ENCODE measurements at places on chromosomes 11 and 22.
A peak's percentile ranks its signal among the peaks of the same experiment; 100 is the strongest.

- no peak for DNase-seq
Measured at GRCh38 chr11:4048340-4048739, 46.3 kb upstream of the RRM1 start.

DNA sequence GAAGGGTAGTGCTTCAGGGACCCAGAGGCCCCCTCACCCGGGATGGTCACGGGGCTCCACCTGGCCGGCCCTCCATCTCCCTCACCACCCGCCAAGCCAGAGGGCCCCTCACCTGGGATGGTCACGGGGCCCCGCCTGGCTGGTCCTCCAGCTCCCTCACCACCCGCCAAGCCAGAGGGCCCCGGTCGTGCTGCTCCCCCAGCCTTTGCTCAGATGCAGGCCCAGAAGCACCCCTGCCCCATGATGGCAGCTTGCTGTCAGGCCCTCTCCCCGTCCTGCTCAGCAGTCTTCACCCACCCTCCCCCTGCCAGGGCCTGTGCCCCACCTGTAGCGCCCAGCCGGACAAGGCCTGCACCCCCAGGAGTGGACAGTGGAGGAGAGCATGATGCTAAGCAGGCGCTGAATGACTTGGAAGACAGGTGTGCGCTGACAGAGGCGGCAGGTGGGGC lies 7.3 kb downstream of the DENND6B start:
- no peak for DNase-seq

DNA sequence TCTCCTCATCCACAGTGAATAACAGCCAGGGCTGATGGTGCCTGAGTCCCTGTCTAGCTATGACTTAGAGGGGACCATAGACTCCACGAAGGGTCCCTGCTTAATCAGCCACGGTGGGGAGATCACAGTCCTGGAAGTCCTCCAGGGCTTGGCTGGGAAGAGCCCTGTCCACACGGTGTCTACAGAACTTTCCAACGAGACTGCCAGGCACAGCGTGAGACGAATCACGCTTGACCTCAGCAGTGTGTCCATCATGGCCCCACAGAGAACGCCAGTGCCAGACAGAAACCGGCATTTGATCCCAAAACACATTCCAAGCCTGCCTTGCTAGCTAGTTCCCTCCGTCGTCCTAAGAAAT lies 143.4 kb downstream of the CRYBB2 start:
- no peak for DNase-seq

GRCh38 chr11:35658020-35658948 lies 4.3 kb upstream of the TRIM44 start:
- DNase-seq = no peak

- no peak for DNase-seq
Measured at GRCh38 chr11:20042045-20042639, 118.1 kb downstream of the DBX1 start.

GRCh38 chr11:19729141-19729540 lies 16.5 kb downstream of the NAV2 start:
- no peak for DNase-seq

DNA sequence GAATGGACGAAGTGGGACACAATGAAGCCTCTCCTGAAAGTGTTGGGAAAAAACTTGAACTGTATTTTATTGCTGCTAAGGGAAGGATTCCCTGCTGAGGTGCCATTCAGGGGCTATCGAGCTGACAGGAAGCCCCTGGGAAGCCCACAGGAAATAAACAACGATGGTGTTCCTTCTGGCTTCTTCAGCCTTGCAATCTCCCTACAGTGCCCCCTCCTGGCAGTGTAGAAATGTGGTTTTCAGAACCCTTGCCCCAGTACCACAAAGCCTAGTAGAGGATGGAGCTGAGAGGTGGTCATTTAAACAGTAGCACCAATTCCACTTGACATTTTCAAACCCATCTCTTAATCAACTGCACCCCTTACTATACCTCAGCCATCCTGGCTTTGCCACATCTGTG lies 676.7 kb upstream of the ARHGAP42 start:
- DNase-seq = no peak

DNA sequence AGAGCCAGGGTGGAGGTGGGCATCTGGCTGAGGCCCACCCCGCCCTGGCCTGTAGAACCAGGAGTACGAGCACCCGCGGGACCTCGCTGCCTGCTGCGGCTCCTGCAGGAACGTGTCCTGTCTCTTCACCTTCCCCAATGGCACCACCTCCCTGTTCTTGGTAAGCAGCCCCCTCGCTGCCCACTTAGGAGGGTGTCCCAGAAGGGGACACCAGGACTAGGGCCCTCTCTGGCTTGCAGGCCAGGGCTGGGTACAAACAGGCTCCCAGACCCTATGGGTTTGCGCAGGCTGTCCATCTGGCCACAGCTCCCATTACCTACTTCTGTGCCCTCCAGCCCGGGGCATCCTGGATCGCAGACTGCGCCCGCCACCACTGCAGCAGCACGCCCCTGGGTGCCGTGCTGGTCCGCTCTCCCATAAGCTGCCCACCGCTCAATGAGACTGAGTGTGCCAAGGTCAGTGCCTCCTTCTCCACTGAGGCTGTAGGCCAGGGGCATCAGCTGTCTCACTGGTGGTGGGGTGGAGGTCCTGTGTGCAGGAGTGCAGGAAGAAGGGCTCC lies 77.5 kb upstream of the MYOD1 start:
- no peak for DNase-seq

DNA sequence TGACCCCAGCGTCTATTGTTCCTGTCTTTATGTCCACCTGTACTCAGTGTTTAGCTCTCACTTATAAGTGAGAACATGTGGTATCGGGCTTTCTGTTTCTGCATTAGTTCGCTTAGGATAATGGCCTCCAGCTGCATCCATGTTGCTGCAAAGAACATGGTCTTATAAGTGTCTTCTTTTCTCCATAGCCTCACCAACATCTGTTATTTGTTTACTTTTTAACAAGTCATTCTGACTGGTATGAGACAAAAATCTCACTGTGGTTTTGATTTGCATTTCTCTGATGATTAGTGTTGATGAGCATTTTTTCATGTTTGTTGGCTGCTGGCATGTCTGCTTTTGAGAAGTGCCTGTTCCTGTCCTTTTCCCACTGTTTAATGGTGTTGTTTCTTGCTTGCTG lies 21.7 kb upstream of the SLN start:
- no peak for DNase-seq

- no peak for DNase-seq
Measured at GRCh38 chr11:11279956-11280689, 72.9 kb downstream of the CSNK2A3 start.

DNA sequence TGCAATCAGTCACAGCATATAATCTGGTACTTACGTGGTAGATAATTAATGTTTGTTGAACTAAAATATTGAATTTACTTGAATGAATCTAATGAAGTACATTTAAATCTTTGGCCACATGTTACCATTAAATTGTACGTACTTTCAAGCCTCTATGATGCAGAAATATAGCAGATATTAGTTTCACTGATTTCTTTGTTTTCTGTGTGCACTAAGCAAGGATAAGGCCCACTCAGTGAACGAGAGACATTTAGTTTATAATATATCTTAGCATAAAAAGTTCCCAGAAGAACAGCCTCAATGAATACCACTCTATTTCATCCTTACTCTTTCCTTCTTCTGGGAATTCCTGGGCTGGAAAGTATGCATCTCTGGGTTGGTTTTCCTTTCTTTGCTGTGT lies at the start of gene OR52E1:
TSS of gene OR52E1 (plus strand) at position 301 of the 400 bp plus-strand sequence.
- no peak for DNase-seq

DNA sequence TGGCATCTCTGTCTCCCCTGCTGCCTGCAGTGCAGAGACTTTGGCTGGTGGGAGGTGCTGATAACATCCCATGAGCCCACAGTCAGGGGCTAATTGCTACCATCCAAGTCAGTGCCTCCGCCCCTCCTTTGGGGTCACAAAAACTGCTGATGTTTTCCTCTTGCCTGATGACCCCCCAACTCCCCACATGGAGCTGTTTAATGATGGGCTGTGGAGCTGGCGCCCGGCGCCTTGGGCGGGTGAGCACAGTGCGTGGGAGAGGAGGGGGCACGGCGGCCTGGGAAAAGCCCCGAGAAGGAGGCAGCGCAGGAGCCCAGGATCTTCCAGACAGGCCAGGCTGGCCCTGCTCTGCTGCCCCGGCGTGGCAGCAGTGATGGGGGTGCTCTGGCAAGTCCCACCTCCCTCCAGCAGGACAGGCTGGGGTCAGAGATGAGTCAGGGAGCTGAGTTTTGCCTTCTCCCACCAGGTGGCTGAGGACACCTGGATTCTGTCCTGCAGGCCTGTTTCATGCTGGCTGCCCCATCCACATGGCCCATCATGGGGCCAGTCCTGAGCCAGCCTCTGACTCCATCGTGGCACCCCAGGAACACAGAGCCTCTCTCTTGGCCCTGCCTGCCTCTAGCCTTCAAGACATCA lies 43.8 kb downstream of the NECTIN1 start:
- no peak for DNase-seq

DNA sequence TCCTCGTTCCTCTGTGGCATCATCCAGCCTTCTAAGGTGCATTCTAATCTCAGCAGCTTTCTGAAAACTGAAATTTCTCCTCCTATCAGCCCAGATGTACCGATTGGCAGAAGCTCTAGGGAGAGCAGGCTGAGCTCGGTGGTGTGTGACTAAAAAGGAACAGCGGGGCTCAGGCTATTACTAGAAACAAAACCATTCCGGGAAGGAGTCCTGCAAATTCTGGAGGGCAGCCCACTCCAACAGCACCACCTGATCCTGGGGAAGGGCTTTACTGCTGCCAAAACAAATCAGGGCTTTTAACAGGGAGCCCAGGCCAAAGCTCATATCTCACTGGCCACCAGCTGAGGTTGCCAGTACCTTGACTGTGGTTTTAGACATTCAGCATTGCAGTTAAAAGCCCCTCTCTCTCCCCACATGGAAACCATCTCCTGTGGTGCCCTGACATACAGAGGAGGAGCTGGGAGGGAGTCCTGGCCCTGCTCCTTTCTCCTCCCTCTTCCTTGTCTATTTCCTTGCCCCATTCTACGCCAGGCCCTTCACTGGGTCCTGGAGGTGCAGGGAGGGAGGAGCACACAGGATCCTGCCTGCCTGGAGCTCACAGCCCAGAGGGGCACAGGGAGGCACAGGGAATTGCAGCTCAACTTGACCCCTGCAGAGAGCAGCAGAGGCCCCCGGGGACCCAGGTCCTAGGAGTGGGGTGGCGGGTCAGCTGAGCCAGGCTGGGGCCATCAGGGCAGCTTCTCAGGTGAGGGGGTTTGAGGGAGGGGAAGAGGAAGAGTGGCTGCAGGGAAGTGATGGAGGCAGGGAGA lies 889 bp downstream of the PLAAT4 start:
- DNase-seq = peak; percentile 85

GRCh38 chr11:92826603-92827002 lies 142.8 kb upstream of the MTNR1B start:
- no peak for DNase-seq

- DNase-seq = no peak
Measured at GRCh38 chr11:83726316-83726715, 440.1 kb upstream of the CCDC90B start.

GRCh38 chr22:45320357-45320976 lies 10.7 kb downstream of the FAM118A start:
- no peak for DNase-seq

DNA sequence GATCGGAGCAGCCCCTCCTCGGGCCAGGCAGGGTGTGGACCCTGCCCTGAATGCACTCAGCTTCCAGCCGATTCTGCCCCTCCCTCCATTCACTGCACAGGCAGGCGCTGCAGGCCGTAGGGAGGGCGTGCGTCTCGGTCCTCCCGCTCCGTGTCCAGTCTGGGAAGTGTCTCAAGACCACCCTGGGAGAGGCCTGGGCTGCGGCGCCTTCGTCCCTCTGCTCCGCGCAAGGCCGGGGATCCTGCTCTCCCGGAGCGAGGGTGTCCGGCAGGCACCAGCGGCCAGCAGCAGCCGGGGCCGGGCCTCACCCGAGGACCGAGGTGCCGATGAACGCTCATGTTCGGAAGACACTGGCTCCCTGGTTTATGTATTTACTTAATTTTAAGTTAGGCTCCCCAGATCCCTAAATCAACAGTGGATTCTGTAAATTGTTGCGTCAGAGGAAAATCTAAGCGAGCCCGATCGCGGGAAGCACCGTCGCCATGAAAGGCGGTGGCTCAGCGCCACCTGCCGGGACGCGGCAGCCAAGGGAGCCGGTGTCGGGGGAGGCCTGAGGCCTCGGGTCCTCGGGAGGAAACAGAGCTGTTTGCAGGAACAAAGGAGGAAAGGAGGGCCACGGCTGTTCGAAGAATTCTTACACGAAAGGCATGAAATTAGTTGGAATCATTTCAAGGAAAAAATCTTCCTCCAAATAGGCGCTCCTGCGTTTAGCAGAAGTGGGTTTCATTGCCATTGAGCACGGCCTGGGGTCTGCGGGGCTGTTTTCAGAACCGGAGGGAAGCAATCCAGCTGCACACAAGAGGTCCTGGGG lies 195.3 kb downstream of the BRD1 start:
- peak; percentile 77 for DNase-seq

GRCh38 chr22:23583836-23584235 lies 3.7 kb upstream of the IGLL1 start:
- DNase-seq = no peak

DNA sequence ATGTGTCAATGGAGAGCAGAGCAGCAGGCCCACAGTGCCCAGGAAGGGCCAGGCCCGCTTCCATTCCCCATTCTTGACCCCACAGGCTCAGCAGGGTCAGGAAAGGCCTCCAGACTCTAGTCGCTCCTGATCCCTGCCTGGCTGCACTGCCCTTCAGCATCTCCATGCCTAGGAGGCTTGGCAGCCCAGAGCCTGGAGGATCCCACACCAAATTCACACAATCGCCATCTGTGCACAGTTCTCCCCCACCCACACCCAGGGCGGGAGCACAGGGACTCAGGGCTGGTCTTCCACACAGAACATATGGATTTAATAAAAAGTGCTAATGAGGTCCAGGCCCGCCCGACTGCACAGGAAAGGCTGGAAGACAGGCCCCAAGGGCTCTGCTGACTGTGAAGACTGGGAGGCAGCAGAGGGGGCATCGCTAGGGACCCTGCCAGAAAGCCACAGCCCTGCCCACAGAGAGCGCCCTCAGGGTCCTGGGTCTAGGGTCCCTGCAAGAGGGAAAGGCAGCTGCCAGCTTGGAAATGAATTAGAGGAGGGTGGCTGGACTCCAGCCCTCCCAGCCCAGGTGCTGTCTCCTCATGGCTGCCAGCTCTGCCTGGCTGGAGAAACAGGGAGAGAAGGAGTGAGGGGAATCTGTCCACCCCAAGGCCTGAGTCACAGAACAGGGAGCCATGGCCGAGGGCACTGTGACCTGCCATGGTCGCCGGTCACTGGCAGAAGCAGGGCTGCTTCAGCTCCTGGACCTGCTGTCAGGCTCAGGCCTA lies 39.7 kb downstream of the DKK3 start:
- DNase-seq = no peak

GRCh38 chr11:106785913-106786650 lies 232.2 kb downstream of the GUCY1A2 start:
- DNase-seq = no peak

GRCh38 chr11:134578807-134579723 lies 167.0 kb upstream of the B3GAT1 start:
- DNase-seq = no peak

GRCh38 chr11:65182258-65183170 lies 786 bp downstream of the CAPN1 start:
- DNase-seq = no peak

- no peak for DNase-seq
Measured at GRCh38 chr11:65793144-65793581, 6.3 kb downstream of the OVOL1 start.

GRCh38 chr11:18063862-18064434 lies 17.9 kb upstream of the TPH1 start:
- no peak for DNase-seq

- no peak for DNase-seq
Measured at GRCh38 chr11:62492586-62492985, 54.0 kb downstream of the AHNAK start.

GRCh38 chr11:103923451-103923931 lies 112.9 kb upstream of the DDI1 start:
- DNase-seq = no peak

Measured in Ammon's horn (tissue), 1 donor.